ENCODE measurements at places on chromosomes 12 and 14.

GRCh38 chr14:41642789-41643188, 36.1 kb downstream of the LRFN5 start:
- no peak for DNase-seq

DNA sequence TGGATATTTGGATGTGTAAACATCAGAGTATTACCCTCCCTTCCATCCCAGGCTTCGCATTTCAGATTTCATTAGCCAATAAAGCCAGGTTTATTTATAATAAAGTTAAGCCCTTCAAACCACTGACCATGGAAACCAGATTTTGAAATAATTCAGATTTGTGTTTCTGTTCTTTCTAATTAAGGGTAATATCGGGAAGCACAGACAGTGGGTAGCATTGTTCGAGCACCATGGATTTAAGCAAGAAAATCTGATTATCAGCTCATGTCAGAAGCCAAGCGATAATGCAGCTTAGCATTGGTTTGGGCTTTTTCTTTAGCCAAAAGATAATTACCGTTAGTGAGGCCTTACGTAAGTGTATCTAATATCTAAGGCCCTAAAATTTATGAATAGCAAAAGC, 116.1 kb downstream of the C12orf42 start:
- no peak for DNase-seq

DNA sequence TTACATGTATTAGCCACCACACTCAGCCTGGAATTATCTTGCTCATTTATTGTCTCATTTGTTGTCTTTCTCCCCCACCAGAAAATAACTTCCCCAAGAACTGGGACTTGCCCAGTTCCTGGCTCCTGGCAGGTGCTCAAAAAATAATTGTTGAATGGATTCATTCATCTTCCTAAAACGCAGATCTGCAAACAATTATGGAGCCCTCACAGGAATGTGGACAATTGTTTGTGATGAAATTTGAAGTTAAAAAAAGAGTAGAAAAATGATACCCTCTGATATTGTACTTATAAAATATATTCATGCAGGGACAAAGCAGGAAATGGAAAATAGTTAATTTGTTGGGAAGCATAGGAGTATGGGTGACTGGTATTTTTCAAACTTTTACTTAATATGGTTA, 60.7 kb upstream of the MAP1LC3B2 start:
- DNase-seq: no peak

DNA sequence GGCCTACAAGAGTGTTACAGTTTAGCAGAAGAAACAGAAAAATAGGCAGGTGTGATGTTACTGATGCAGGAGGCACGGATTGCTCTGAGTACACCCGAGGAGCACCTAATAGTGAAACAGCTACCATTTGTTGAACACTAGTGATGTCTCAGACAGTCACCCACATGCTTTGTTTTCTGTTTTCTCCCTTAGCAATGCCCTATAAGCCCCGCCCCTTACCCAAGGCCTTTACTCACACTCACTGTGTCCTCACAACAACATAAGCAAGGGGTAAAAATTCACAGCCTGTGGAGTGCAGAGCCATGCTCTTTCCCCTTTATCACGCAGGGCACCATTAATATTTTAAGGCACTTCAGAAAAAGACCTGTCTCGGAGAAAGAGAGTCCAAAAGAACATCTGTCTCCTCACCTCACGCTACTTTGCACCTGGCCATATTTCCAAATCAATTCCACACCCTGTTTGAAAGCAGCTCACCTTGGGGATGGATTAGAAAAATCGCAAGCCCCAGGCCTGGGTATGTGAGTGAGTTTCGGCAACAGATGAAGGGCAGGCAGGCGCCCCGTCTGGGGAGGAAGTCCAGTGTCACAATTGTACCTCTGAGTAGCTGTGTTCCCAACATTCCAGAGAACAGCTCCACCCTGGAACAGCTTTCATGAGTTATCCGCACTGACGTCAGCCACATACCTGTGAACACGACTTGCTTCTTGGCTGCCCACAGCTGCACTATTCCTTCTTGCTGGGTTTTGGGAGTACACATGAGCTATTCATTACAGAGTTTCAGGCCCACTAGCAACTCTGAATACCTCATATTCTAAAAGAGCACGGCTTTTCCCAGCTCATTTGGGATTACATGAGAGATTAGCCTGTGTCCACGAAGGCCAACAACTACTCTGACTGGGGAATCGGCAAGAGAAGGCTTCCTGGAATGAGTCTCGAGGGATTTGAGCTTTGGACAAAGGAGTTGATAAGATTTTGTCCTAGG, 26.0 kb downstream of the MAPK1IP1L start:
- no peak for DNase-seq

DNA sequence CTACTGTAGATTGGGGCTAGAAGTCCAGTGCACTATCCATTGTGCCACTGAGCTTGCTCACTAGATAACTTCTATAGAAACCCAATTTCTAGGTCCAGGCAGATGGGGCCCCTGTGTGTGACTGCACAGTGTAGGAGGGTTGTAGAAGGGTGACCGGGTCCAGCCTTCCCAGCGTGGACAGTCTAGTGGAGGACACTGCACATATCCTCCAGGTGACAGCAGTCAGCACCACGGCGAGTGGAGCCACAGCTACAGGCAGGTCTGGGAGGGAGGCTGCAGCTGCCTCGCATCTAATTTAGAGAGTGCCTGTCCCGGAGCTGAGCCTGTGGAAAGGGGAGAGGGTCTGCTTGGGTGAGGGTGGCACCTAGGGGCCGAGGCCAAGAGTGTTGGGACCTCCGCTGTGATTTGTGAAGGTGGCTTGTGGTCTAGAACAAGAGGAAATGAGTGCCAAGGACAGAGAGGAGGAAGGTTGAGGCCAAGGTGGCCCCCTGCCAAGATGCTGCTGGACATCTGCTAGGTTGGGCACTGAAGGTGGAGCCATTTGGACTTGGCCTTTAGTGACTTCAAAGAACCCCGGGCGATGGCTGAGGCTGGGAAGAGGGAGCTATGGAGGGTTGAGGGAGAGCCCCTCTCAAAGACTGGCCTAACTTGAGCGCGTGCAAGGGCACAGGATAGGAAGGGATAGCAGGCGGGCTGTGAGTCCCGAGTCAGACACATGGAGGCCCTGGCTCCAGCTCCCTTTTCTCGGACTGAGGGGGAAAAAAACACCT, 46.0 kb upstream of the TRAF3 start:
- no peak for DNase-seq

Data from RPMI8226 (cell line).